ENCODE measurements at places on chromosomes 11 and 22.

DNA sequence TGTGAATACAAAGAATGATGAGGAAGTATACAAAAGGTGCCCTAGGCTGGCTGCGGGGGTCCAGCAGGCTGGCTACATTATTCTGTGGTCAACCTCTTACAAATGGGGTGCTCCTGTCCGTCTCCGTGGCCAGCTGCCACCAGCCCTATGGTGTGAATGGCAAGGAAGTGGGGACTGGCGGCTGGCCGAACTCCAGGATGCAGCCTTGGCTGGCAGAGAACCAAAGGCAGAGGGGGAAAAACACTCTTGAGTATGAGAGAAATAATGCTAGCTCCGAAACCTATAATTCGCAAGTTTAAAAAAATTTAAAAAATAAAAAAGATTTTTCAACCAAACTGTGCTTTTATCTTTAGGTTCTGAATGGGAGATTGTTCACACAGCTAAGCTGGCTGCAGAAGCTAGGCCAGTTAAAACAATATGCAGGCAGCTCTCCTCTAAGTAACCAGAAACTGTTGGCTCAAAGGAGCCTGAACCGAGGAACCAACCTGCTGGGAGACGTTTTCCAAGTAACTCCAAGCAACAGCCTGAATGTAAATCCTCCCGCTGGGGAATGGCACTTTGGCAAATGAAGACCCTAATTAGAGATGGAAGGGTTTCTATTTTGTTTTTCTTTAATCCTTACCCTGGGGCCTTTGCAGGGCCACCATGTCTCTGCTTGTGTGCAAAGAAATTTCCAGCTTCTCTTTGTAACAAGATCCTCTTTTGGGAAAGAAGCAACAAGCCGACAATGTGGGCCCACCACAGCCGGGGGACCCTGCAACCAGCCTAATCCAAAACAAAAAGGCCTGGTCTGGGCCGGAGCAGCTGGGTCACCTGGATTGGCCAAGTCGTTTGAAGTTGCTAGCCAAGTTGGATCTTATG lies 50.2 kb downstream of the C22orf31 start:
- no peak for DNase-seq

- DNase-seq = no peak
These were observed 72.5 kb upstream of the SHANK2 start for GRCh38 chr11:71324788-71325417.

DNA sequence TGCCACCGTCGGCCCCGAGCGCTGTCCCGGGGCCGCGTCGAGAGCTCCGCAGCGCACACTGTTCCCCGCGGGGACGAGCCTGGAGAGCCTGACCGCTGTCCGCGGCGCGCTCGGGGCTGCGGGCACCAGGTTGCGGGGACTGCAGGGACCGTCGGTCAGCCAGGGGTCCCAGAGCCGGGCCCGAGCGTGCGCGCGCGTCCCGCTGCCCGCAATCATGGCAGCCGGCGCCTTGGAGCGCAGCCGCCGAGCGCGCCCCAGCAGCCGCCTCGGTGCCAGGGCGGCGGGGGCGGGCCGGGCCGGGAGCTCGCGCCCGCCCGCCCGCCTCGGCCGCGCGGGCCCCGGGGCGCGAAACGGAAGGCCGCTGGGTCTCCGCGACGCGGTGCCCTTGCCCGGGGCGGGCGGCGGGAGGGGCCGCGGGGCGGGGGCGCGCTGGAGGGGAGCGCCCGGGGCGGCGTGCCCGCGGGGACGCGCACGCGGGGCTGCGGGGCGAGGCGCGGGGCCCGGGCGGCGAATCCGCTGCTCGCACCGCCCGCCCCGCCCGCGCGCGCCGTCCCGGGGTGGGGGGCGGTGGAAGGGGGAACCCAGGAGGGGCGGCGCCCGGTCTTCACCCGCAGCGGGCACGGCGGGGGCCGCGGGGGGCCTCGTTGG lies 79.4 kb upstream of the PPARA start:
- no peak for DNase-seq

- DNase-seq = no peak
These were observed 46.8 kb downstream of the CEP164 start for GRCh38 chr11:117374316-117375055.

DNA sequence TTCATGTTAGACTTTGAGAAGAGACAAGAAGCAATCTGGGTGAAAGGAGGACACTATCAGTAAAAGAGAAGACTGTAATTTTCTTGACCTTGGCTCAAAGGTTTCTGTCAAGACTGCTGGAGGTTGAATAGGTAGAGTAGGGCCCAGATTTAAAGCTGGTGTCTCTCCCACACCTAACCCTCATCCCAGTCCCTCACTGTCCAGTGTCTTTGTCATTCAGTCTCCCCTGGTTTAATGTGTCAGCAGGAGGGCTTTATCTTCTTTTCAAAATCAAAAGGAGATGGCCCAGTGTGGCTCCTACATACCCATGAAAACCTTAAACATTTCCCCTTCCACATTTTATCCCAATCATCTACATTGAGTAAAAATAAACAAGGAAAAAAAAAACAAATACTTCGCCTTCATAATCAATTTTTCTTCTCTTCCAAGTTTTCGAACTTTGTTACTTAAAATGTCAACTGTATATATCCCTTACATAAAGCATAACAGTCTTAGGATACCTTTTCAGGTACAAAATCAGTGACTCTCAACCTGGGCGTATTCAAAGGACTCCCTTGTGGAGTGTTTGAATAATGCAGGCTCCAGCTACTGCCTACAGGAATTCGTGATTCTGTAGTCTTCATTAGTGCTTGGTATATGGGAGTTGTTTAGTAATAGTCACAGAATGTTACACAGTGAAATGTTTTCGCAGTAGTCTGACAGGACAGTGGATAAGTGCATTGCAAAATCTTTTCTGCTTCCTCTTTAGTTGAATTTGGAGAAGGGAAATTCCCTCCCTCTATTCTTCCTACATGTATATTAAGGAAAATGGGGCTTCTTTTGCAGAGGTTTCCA lies 87.2 kb downstream of the FAT3 start:
- no peak for DNase-seq

- DNase-seq = no peak
These were observed 29.4 kb upstream of the CTTN start for GRCh38 chr11:70368961-70369360.

- DNase-seq = no peak
These were observed 663.2 kb downstream of the CNTN5 start for GRCh38 chr11:99683933-99684332.

DNA sequence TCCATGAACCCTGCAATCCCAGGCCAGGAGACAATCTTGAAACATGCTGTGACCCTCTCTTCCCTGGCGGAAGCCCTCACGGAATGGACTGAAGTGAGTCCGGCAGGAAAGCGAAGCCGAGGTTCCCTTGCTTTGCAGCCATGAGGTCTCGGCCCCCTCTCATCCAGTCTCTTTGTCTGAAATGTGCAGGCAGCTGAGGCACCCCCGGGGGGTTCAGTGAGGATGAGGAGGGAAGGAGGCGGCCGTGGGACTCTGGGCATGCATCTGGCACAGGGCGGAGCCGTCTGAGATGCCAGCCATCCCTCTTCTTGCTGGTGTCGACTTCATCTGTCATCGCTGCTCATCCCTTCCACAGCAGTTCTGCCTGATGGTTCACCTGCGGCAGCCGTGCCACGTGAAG lies 1485.7 kb downstream of the BRD1 start:
- DNase-seq = no peak
